T-cell (primary cell): ENCODE measurements at places on chromosomes 1 and 21.
A peak's percentile ranks its signal among the peaks of the same experiment; 100 is the strongest.

- DNase-seq, result no peak
These were observed 2.1 kb downstream of the C8B start for GRCh38 chr1:56963667-56964066.

DNA sequence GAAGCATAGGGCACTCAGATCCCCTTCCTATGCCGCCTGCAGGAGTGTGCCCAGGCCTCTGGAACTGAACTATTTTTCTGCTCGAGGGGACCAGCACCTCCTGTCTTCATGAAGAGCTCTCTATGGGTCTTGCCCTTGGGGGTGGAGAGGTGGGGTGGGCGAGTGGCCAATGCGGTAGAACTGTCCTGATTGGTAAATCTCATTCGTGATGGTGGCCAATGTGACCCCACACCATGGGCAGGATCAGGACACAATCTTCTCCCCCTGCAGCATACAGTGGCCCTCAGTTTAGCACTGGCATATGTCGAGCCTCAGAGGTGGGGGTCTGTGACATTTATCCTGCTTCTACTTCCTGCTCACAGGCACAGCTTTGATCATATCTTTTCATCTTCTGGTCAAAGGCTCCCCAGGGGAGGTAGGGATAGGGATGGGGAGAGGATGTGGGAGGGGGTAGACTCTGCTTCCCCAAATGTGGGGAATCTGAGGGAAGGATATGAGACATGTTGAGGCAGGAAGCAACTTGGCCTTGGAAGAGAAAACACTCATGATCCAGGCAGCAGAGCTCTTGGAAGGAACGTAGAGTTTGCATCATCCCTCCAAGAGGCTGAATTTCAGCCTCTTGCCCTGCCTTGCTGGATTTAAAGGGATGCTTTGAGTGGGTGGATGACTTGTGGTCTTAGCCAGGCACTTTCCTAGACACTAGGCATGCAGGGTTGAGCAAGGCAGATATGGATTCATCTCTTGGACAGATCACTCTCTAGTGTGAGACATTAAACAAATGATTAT lies 81.8 kb downstream of the LAMC2 start:
- no peak for DNase-seq

- DNase-seq, result no peak
These were observed 231.9 kb downstream of the PTPRU start for GRCh38 chr1:29467989-29468900.

DNA sequence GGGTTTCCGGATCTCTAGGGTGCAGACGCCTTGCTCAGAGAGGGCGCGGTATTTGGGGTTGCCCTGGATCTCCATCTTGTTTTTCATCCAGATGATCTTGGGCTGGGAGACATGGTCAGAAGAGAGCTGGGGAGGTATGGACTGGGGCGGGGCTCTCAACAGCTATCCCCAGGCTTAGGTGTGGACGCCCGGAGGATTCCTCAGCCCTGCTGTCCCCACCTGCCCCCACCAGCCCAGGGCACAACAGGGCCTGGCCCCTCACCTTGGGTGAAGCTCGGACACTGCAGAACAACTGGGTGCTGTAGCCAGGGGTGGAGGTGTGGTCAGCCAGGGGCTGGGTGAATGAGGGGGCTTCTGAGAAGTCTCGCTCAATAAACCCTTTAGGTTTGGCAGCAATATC lies 6.6 kb downstream of the MYBPH start:
- DNase-seq, result no peak

DNA sequence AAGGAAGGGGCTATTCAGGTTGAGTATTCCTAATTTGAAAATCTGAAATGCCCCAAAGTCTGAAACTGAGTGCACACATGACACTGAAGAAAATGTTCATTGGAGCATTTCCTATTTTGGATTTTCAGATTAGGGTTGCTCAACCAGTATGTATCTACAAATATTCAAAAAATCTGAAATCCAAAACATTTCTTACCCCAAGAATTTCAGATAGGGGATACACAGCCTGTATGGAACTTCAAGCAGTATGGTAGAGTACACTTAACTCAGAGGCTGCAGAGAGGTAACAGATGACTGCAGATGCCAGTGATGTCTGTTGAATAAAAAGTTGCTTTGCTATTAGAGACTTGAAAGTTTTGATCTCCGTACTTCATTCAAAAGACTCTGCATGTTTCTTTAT lies 19.0 kb downstream of the YTHDF2 start:
- DNase-seq, result no peak

DNA sequence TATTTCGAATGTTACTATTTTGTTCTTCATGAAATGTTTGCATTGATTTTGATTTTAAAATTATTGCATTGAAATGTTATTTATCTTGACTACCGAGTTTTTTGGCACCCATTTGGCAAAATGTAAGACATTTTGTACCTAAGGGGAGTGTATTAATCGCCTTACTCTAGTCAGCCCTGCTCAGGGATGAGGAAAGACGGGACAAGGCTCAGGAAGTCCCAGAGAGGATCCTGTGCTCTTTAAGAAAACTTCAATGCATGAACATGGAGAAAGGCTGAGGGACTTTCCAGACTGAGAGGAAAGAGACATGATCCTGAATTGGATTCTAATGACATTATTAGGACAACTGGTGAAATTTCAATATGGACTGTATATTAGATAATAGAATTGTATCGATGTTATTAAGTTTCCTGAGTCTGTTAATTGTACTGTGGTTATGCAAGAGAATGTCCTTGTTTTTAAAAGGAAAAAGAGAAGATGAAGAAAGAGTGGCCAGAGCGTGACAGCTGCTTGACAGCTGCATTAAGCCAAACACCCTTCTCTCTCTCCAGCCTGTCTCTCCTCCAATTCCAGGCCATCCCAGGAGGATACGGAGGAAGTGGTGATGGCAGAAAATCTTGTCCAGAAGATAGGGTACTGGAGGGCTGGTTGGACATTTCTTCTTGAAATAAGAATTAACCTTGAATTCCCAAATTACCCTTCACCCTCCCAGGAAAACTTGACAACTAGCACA lies 66.0 kb downstream of the PLEKHA6 start:
- DNase-seq, result no peak

DNA sequence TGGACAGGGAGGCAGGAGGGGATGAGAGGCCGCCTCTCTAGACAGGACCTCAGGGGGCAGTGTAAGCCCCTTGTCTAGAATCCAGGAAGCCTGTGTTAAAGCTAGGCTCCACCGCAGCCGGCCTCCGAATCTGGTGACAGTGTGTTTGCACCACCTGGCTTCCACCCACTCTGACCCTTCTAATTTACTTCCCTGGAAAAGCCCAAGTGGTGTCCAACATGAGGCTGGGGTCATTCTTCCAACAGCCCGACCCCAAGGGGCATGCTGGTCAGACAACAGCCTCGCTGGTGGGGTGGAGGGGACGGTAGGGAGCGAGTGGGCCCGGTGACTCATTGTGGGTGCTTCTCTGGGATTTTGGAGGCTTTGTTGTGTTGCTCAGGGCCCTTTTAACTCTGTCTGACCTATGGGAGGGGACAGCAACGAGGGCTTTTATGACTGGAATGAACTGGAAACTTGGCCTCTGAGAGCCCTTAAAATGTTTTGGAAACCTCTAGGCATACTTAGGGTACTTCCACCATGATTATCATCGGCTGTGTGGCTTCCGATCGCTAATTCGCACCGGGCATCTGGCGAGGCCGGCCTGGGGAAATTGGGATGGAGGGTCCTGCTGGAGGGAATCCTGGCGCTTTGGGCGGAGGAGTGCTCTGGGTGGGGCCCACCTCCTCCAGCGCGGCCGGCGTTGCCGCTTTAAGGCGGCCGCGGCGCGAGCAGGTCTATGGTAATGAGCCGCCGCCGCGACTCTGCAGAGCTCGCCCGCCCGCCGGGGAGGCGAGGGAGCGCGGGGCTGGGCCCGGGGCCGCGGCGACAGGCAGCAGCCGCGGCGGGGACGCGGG lies at the start of gene CELSR2:
CELSR2 (plus strand) TSS at position 743 of the 833 bp plus-strand sequence. CDS start 541 bp downstream, outside the sequence.
- DNase-seq, result peak; percentile 54

GRCh38 chr1:66276218-66276617 lies 257.7 kb upstream of the SGIP1 start:
- DNase-seq, result no peak

- no peak for DNase-seq
These were observed 383.7 kb downstream of the ZP4 start for GRCh38 chr1:237507005-237507404.

- no peak for DNase-seq
These were observed 13.4 kb downstream of the NHLH2 start for GRCh38 chr1:115827452-115828044.

- no peak for DNase-seq
These were observed 27.7 kb downstream of the CD34 start for GRCh38 chr1:207883104-207883651.

DNA sequence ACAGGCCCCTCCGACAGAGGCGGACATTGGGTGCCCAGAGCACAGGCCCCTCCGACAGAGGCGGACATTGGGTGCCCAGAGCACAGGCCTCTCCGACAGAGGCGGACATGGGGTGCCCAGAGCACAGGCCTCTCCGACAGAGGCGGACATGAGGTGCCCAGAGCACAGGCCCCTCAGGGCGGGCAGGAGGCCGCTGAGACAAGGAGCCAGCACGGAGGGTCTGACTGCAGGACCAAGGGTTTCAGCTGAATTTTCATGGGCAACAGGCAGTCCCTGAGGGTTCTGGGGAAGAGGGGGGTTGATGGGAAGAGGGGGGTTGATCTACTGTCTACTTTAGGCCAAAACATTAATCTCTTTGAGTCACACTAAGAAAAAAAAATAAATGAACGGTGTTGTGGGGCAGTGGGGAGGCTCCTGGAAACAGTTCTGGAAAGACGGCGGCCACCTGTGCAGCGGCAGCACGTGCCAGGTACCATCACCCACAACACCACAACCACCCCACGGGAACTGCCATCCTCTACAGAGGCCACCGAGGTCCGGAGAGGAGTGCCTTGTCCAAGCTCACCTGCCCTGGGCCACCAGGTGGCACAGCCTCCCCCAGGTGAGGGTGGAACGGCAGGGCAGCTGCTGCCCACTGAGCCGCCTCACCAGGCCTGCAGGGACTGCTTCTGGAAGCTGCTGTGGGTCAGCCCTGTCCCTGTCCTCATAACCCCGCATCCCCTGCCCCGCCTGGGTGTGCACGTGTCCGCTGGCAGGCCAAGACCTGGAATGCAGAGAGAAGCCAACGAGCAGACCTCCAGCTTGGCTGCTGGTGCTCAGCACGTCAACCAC lies 20.5 kb downstream of the PRDM15 start:
- DNase-seq, result no peak

GRCh38 chr1:32501865-32502264 lies 37.0 kb downstream of the ZBTB8B start:
- DNase-seq, result no peak

- DNase-seq, result peak; percentile 75
These were observed 24.8 kb downstream of the S100A6 start for GRCh38 chr1:153510984-153511410.

GRCh38 chr1:62301726-62302390 lies 17.4 kb downstream of the KANK4 start:
- DNase-seq, result no peak

GRCh38 chr1:54397090-54397591 lies 9.1 kb downstream of the SSBP3 start:
- DNase-seq, result no peak

DNA sequence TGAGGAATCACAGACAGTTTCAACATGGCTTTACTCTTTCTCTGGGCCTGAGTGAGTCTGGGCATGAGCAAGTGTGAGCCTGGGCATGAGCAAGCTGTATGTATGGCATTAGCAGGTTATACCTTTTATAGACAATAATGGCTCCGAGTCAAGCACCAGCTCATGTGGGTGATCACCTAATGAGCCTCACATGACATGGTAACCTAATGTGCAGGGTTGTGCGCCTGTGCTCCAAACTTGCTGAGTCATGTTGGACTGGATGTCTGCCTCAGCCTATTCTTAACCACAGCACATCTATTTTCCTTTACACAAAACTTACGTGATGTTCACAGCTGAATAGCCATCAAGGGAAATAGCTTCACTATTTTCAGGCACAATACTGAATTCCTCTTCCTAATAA lies 236.2 kb upstream of the NRIP1 start:
- DNase-seq, result no peak

DNA sequence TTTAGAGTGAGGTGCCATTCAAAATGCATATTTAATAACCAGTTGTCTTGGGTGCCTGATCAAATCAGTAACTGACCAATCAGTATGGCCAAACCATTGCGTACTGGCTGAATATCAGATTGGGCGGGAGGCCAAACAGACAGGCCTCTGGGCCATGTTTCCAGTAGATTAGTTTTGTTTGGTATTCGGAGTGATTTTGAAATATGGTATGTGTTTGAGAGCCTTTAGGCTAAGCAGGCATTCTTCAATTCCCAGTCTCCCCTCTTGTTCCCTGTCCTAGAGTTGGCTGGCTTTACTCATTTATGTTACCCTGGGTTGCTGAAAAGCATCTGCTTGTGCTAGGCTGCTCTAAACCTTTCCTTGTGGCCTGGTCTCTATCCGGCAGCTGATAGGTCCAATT lies 80.1 kb downstream of the BACH1 start:
- DNase-seq, result no peak

- DNase-seq, result no peak
These were observed 35.8 kb downstream of the GREM2 start for GRCh38 chr1:240575981-240576662.

- DNase-seq, result no peak
These were observed 3.7 kb upstream of the ARHGEF19 start for GRCh38 chr1:16215882-16216753.

DNA sequence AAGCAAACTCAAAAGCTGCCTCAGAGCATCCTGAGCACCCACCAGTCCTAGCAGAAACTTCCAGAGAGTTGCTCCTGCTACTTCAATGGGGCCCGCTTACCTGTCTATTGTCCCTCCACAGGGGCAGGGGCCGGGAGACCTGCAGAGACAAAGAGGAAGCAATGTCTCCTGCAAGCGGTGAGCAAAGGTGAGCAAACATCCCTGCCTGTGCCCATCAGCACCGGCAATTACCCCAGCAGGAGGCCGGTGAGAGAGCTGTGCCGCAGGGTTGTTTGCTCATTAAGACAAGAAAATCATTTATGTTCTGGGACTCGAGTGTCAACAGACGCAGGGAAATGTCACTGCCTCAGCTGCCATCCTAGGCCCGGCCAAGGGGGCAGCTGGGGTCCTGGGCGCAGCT lies 53.8 kb upstream of the TARDBP start:
- DNase-seq, result no peak

- DNase-seq, result no peak
These were observed 9.6 kb upstream of the PRPF3 start for GRCh38 chr1:150311762-150312161.

DNA sequence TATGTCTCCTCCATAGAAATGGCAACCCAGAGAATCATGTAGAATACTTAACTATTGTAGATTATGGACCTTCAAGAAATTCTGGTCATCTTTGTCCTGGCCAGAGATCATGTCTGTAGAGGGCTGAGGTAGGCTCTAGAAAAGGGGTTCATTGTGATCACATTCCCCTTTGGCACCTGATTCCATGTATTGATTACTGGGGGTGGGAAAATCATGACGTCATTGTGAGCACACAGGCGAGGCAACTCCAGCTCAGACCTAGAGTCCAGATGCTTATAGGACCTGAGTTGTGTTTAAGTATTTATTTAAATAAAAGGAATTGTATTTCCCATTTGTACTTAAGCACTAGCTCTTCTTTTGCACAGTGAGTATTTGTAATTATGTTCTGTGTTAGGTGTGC lies 93.1 kb downstream of the OSBPL9 start:
- no peak for DNase-seq

DNA sequence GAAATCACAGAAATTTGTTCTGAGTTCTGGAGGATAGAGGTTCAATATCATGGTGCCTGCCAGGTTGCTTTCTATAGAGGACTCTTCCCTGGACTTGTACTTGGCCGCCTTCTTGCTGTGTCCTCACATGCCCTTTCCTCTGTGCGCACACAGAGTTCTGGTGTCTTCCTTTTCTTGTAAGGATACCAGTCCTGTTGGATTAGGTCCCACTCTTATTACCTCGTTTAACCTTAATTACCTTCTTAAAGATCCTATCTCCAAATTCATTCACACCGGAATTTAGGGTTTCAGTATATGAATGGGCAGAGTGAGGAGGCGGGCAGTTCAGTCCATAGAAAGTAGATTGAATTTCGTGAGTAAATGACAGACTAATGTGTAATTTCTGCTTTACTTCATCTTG lies 413.9 kb downstream of the NCAM2 start:
- DNase-seq, result no peak
